Thoracic aorta (tissue), 2 donors: ENCODE measurements at places on chromosomes 3 and 15.

- no peak overlapping the region for H3K4me3 ChIP-seq
- DNase-seq, result no peak
- H3K27ac ChIP-seq, result no peak overlapping the region
- peaks cover 22% of the 10 kb centered on the region for H3K4me1 ChIP-seq
Measured at GRCh38 chr3:120560304-120561250, 35.6 kb upstream of the NDUFB4 start.

DNA sequence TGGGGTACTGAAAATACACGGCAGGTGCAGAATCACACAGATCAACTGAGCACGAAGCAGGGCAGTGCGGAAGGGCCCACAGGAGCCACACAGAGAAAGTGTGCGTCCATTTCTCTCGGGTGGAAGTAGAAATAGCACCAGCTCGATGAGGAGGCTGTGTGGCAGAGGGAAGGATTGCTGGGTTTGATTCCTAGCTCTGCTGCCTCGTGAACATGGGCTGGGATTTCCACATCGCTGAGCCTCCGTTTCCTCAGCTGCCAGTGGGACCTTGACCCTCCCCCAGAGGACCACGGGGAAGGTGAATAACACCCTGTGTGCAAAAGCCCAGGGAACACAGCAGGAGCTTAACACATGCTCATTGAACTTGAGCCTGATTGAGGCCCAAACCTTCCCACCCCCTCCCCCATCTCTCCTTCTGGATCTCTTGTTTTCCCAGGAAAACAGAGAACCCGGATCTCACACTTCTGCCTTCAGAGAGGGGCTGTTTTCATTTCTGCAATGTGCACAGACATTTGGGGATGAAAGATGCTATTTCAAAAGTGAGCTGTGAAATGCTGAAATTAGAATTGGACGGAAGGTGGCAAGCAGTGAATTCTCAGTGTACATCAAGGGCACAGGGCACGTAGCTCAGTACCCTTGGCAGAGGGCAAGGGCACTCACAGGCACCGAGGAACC, 38.4 kb downstream of the ABTB1 start:
- H3K27me3 ChIP-seq, result no peaks in the 10 kb centered on the region
- DNase-seq, result no peak
- peak overlapping the region; percentile 7 for H3K27ac ChIP-seq
- H3K4me1 ChIP-seq, result peaks cover 95% of the 10 kb centered on the region

DNA sequence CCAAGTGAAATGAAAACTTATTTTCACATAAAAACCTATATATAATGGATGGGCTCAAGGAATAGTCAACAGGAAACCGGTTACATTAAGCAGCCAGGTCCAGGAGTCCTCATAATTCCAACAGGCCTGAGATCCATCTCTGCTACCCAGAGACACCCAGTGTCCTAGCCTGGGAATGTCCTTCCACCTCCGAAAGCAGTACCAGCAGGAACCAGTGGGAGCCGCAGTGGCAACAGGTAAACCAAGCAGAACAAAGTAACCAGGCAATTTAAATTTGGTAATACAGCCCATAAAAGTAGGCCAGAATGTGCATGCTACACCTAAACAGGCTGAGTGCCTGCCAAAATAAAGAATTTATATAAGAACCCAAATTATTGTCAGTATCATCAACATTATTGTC, 195.6 kb downstream of the ZBBX start:
- H3K36me3 ChIP-seq, result no peaks in the 10 kb centered on the region
- no peak overlapping the region for H3K27ac ChIP-seq
- no peaks in the 10 kb centered on the region for H3K27me3 ChIP-seq

GRCh38 chr15:33279613-33280205, 31.1 kb upstream of the RYR3 start:
- no peaks in the 10 kb centered on the region for H3K36me3 ChIP-seq
- no peaks in the 10 kb centered on the region for H3K27me3 ChIP-seq
- no peak overlapping the region for H3K4me3 ChIP-seq
- no peaks in the 10 kb centered on the region for H3K4me1 ChIP-seq
- no peak overlapping the region for H3K27ac ChIP-seq

GRCh38 chr3:46705022-46705530, 3.9 kb downstream of the TMIE start:
- H3K36me3 ChIP-seq, result no peaks in the 10 kb centered on the region
- H3K4me1 ChIP-seq, result peaks cover 18% of the 10 kb centered on the region
- no peak for DNase-seq
- H3K27ac ChIP-seq, result no peak overlapping the region
- no peaks in the 10 kb centered on the region for H3K27me3 ChIP-seq

DNA sequence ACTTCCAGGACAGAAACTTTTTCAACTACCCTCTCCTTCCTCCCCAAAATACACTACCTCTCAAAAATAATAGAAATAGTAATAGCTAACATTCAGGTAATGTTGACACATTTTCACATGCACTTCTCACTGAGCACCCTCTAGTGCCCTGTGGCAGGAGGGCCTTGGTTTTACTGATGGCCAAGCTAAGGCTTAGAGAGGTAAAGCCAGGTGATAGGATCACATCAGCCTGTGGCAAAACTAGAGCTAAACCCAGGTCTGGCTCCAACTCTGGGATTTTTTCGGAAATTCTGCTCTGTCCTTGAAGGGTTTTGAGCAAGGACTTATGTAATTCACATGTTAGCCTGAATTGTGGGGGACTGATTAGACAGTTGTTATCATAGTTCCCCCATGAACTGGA, 922 bp upstream of the TAMM41 start:
- DNase-seq, result no peak
- H3K27ac ChIP-seq, result peak overlapping the region; percentile 75
- no peaks in the 10 kb centered on the region for H3K27me3 ChIP-seq
- peak overlapping the region; percentile 97 for H3K4me3 ChIP-seq
- H3K4me1 ChIP-seq, result peaks cover 11% of the 10 kb centered on the region
